Stimulated activated CD4-positive, alpha-beta T cell treated with anti-CD3 and anti-CD28 coated beads, Interleukin-4, amount 100 ng/mL, for 48 hours (primary cell): ENCODE measurements at places on chromosomes 1 and 21.

DNA sequence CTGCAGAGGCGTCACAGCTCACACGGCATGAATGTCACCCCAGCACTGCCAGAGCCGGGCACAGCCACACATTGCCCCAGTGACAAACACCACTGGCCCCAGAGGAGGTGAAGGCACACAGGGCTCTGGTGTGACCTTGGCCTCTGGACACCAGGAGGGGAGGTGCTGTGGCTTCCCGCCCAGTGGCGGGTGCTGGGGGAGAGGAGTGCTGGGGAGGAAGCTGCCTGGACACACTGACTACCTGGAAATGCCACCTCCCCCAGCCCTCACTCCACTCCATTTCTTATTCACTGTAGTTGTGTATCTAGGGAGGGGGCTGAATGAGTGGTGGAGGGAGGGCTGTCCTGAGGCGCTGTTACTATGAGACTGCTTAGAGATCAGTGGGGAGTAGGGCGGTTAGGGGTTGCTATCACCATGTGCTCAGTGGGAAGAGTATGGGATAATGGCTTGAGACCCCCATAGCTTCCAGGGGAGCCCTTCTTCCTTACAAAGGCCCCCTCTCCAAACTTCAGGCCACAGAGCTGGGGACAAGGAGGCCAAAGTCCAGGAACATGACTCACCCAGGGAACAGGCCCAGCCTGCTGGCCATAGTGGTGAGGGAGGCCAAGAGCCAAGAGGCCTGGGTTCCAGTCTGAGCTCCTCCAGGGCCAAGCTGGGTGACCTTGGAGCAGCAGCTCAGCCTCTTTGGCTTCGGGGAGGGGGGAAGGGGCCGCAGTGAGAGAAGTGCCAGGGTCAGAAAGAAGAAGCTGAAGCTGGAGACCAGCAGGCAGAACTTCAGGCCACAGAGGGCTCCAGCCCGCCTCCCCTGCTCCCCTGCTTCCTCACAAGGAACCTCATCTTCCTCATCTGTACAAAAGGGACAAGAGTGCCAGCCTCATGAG, 40.1 kb downstream of the AHDC1 start:
- no peak for DNase-seq

DNA sequence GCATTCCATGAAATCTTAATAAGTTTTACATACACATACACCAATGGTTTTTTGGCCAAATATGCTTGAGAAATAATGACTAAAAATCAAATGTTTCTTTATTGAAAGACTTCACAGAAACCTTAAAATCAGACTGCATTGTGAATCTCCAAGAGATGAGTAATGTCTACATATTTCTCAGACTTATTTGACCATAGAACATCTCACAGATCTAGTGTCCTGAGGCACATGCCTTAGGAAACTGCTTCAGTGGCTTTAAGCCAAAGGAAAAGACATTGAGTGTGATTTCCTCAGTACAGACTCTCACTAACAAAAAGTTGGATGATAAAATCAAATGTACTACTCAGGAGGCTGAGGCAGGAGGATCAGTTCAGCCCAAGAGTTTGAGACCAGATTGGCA, 6.2 kb upstream of the C1orf105 start:
- no peak for DNase-seq

- no peak for DNase-seq
Observed at GRCh38 chr1:199163267-199163666, 524.4 kb downstream of the PTPRC start.

DNA sequence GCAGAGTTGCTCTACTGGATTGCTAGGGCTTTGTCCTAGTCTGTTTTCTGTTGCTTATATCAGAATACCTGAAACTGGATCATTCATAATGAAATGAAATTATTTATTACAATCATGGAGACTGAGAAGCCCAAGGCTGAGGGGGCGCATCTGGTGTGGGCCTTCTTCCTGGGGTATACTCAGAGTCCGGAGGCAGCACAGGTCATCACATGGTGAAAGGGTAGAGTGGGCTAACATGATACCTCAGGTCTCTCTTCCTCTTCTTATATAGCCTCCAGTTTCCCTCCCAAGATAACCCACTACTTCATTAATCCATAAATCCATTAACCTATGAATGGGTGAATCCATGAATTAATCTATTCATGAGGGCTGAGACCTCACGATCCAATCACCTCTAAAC, 667.6 kb upstream of the NCAM2 start:
- DNase-seq, result no peak

GRCh38 chr1:224851210-224851847, 78.1 kb upstream of the DNAH14 start:
- peak; percentile 55 for DNase-seq
